Cortex of kidney (tissue), 1 donor: ENCODE measurements at places on chromosomes 2 and 18.

DNA sequence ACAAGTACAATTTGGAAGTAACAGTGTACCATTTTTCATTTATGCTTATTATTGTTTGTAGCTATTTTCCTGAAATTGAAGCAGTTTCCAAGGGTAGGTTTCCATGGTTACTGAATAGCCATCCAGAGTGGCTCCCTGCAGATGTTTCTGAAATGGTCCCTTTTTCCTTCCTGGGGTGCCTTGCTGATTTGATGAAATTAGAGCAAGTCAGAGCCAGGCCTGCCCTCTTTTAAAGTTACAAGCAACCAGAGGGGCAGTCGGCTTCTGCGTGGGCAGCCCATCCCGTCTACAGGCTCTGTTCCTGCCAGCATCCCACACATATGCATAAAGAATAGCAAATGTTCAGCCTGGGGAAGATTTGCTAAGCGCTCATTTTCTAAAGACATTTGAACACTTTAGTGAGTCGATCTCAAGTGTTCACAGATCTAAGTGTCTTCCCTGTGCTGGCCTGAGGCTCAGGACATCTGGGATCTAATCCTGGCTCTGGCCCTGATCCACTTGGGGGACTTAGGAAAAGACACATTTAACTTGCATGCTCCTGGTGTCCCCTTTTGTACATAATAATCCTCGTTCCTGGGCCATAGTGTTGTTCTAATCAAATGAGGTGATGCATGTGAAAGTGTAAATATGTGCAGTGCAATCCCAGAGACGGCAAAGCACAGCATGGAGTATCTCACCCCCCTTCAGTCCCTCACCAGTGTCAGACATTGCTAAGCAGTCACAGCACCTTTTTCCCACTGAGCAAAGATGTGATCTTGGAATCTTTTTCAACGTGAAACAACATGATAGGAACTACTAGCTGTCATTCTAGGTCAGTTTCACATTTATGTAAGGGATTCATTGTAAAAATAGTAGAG lies 92.2 kb downstream of the STPG4 start:
- no peak for DNase-seq

- no peak for DNase-seq
These were observed 205.3 kb downstream of the ANAPC1 start for GRCh38 chr2:111678651-111679050.

GRCh38 chr2:53715568-53715967 lies 52.0 kb upstream of the CHAC2 start:
- DNase-seq, result no peak

GRCh38 chr2:150188800-150189199 lies 298.7 kb downstream of the RND3 start:
- no peak for DNase-seq

DNA sequence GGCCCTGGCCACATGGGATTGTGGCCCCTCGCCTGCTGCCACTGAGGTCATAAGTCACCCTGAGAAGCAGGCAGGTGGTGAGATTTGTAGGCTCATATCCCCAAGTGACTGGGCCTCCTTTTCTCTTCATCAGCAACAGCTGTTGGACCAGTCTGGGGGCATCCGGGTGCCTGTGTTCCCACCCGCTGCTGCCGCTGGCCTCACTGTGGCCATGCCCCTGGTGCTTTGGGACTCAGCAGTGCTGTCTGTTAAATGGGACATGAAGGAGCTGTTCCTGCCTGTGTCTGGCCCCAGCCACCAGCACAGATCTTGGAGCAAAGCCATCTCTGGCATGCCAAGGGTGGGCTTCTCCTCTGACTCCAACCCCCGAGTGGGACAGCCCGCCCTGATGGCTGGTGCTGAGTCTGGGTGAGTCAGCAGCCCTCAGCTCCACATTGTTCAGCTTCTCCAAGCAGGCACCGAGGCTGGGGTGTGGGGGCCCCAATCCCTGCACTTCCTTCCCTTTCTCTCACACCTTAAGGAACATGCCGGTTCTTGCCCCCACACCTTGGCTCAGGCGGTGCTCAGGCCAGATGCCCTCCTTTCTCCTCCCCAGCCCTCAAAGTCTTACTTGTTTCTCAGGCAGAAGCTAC lies 207.9 kb downstream of the GLI2 start:
- DNase-seq, result no peak

- DNase-seq, result no peak
These were observed 91.8 kb upstream of the NEDD4L start for GRCh38 chr18:57951999-57952774.

- DNase-seq, result no peak
These were observed 367.6 kb upstream of the CWC22 start for GRCh38 chr2:180374502-180375281.

GRCh38 chr2:9337901-9338300 lies 85.4 kb downstream of the ITGB1BP1 start:
- no peak for DNase-seq

GRCh38 chr2:179843541-179843940 lies 17.9 kb downstream of the ZNF385B start:
- no peak for DNase-seq
